IPS DF 19.7 (cell line): ENCODE measurements at places on chromosomes 6 and 20.

GRCh38 chr6:134267917-134268361 is 50.0 kb downstream of the SGK1 start:
- peak; percentile 56 for DNase-seq

DNA sequence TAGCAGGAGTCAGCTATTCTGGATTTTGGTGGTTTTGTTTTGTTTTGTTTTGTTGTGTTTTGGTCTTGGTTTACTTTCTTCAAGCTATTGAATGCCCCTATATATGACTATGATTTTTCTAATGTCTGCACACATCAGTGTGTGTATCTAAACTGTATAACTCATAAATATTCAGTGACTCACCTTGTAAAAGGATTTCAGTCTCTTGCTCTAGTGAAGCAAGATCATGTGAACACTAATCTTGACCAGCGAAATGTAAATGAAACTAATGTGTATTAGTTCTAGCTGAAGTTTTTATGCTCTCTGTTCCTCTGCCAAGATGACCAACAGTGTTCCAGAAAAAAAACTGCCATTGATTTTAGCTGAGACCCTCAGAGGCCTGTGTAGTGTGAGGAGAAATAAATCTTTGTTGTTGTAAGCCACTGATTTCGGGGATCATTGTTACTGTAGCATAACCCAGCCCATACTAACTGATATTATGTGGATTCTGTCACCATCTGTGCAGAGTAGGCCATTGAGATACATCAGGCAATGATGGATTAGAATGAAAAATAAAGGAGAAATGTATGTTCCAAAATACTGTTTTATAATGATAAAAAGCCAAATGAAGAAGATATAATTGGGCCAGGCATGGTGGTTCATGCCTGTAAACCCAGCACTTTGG is 11.5 kb upstream of the BTBD9 start:
- DNase-seq, result no peak

DNA sequence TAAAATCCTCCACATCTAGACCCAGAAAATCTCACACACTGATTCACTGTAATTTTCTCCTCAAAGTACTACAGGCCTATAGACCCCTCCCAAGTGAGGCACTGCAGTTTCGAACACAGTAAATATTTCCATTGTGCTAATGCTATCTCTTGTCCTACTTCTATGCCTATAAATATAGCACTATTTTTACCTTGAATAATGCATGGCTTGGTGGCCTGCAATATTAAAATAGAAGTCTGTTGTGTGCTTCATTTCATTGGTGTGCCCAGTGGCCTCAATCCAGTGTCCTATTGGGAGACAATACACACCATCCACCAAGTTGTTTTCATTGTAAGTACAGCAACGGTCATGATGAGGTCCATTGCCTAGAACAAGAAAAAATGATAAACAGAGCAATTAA is 49.4 kb downstream of the EPM2A start:
- no peak for DNase-seq

DNA sequence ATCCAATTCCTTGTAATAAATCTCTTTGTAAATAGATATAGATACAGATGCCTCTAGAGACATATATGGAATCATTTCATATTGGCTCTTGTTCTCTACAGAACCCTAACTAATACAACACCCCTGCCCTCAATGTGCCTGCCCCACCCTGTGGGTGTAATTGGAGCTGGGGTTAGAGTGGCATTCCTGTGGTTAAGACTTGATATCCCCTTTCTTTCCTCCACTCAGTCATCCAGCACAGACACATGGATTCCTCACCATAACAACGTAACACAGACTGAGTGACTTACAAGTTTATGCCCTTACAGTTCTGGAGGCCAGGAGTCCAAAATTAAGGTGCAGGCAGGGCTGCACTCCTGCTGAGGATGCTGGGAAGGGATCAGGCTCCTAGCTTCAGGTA is 42.8 kb downstream of the C6orf118 start:
- DNase-seq, result no peak

GRCh38 chr6:157432892-157433265 is 51.9 kb downstream of the ZDHHC14 start:
- no peak for DNase-seq

DNA sequence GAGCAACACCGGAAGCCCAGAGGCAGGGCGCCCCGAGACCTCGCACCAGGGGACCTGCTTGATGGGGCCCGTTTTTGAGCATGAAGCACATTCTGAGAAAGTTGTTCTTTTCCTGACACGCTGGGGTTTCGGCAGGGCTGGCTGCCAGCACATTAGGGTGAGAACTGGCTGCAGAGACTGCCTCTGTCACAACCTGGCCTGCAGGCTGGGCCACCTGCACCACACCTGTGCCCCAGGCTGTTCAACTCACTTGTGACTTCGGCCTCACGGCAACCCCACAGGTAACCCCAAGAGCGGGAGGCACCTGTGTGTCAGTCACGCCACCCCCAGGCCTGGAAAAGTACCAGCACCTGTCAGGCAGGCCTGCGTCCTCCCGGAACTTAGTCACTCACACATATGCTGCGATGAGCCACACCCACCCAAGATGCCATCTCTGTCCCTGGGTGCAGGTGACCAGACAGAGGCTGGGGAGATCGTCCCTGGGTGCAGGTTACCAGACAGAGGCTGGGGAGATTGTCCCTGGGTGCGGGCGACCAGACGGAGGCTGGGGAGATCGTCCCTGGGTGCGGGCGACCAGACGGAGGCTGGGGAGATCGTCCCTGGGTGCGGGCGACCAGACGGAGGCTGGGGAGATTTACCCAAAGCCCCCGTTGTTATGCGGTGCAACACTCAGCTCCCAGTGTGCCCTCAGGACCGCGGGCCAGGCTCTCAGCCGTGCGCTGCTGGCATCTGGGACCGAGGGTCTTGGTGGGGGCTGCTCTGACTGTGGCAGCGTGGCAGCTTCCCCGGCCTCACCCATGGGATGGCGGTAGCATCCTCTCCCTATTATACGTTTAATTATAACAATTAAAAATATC is 82.5 kb upstream of the BHLHE23 start:
- DNase-seq, result no peak

GRCh38 chr6:62803094-62803493 is 408.2 kb upstream of the FKBP1C start:
- DNase-seq, result no peak
